NCI-H226 (cell line): ENCODE measurements at places on chromosomes 12 and 14.

GRCh38 chr12:106149096-106149784 lies 10.5 kb upstream of the NUAK1 start:
- DNase-seq, result no peak

- peak; percentile 33 for DNase-seq
These were observed 53.7 kb downstream of the GALNT4 start for GRCh38 chr12:89470741-89471509.

GRCh38 chr12:29794862-29795261 lies 11.1 kb upstream of the TMTC1 start:
- DNase-seq, result no peak

DNA sequence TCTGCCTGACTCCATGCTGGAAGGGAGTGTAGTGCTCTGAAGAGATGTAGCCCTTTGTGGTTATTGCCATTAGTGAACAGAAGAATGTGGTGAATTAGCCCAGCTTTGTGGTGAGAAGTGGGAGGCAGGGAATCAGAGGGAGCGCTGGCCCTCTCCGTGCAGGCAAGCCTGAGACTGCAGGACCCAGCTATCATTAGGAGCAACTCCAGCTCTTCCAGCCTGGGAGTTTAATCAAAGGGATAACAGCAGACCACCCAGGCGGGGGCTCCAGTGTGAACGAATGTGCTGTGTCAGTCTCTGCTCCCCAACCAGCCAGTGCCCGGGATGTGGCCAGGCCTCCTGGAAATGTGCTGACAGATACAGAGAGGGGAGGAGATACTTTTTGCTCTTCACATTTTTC lies 142.7 kb downstream of the TTLL5 start:
- no peak for DNase-seq

- no peak for DNase-seq
These were observed 14.9 kb downstream of the GIT2 start for GRCh38 chr12:109981311-109981710.
